ENCODE measurements at places on chromosomes 5 and 9.

DNA sequence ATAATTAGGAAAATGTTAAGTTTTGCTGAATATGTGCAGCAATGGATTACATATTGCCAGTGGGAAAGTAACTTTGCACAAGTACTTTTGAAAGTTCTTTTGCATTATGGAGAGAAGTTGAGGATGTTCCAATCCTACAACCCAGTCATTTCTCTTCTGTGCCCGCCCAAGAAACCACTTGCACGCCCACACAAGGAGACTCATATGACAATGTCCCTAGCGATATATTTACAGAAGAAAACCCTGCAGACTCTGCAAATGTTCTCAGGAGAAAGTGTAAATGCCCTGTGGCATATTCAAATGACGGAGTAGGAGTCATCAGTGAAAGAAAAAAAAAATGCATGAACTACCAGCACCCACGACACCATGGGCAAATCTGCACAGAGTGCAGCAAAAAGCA lies 356.5 kb downstream of the CTNND2 start:
- no peak for DNase-seq

- DNase-seq: no peak
Measured at GRCh38 chr5:107541400-107541799, 129.3 kb downstream of the EFNA5 start.

- DNase-seq: no peak
Measured at GRCh38 chr9:78438780-78439179, 141.9 kb downstream of the PSAT1 start.

GRCh38 chr5:98755406-98755805 lies 18.1 kb upstream of the RGMB start:
- no peak for DNase-seq

GRCh38 chr5:123785162-123786071 lies 273.4 kb downstream of the CSNK1G3 start:
- no peak for DNase-seq

- no peak for DNase-seq
Measured at GRCh38 chr9:93205045-93205768, 21.3 kb downstream of the WNK2 start.

GRCh38 chr5:44365345-44365744 lies 23.9 kb downstream of the FGF10 start:
- no peak for DNase-seq

Data from activated naive CD4-positive, alpha-beta T cell treated with anti-CD3 and anti-CD28 coated beads, Interleukin-2, amount 10 ng/mL, durations not matched to agents 7 days and 5 days (primary cell).